ENCODE measurements at places on chromosomes 1 and 21.

- no peak for DNase-seq
Observed at GRCh38 chr1:197800379-197801110, 25.3 kb upstream of the DENND1B start.

DNA sequence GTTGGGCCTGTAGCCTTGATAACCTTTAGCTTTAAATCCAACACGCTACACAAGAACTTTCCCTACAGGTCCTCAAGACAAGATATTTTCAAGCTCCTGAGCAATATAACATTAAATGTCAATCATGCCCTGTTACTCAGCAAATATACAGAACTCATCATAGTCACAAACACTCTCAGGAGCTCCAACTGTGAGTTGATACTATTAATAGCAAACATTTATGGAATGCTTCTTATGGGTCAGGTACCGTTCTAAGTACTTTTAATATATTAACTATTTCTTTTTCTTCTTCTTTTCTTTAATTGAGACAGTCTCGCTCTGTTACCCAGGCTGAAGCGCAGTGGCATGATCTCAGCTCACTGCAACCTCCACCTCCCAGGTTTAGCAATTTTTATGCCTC is 10.1 kb downstream of the EYA3 start:
- DNase-seq = no peak

- DNase-seq = peak; percentile 38
Observed at GRCh38 chr1:19080721-19081120, 124.2 kb upstream of the IFFO2 start.

DNA sequence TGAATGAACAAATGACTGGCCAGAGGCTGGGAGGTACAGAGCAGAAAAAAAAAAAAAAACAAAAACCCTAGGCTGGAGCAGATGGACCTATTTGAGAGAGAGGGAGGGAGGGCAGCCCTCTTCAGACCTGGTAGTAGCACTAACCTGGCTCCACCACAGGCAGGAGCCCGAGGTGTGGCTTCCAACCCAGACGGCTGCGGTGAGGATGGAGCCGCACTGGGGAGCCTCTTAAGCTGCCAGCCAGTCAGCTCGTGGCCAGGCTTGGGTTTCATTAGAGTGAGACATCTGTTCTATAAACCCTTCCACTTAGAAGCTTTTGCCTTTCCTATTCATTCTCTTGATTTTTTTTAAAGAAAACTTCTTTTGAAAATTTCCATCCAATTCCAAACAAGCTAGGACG is 16.8 kb downstream of the LGR6 start:
- peak; percentile 42 for DNase-seq

GRCh38 chr1:240652961-240653409 is 41.0 kb upstream of the GREM2 start:
- no peak for DNase-seq

GRCh38 chr1:3336641-3337630 is 117.5 kb upstream of the ARHGEF16 start:
- DNase-seq = no peak

- DNase-seq = no peak
Observed at GRCh38 chr1:101484689-101485338, 248.0 kb downstream of the S1PR1 start.

GRCh38 chr1:32715901-32716311 is 13.3 kb upstream of the SYNC start:
- DNase-seq = peak; percentile 41

- peak; percentile 79 for DNase-seq
Observed at GRCh38 chr1:100597061-100597741, 59.3 kb downstream of the GPR88 start.

DNA sequence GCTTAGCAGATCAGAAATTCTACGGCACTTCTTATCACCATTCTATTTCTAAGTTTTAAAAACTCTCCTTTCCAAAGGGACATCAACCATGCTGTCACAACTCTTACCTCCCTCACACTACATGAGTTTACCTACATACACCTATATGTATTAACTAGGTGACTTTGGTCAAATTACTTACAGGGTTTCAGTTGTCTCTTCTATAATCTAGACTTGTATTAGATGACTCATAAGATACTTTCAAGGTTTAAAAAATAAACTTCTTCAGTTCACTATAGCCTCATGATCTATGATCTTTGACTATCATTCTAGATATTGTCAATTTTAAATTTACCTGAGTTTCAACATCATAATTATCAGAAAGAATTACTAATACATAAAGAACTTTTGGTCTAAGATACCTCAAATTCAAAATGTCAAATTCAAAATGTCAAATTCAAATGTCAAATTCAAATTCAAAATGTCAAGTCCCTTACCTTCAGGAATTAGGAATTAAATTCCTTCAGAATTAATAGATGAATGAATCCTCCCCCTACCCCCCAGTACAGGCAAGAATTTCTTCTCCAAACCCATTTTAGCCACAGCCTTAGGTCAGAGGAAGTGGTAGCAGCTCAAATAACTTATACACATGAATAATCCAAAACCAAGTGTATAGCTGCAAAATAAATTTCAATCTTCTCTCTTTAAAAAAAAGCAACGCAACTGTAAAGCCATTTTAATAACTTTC is 31.1 kb downstream of the OTUD7B start:
- no peak for DNase-seq

GRCh38 chr1:64882574-64883255 is 83.6 kb downstream of the JAK1 start:
- no peak for DNase-seq

DNA sequence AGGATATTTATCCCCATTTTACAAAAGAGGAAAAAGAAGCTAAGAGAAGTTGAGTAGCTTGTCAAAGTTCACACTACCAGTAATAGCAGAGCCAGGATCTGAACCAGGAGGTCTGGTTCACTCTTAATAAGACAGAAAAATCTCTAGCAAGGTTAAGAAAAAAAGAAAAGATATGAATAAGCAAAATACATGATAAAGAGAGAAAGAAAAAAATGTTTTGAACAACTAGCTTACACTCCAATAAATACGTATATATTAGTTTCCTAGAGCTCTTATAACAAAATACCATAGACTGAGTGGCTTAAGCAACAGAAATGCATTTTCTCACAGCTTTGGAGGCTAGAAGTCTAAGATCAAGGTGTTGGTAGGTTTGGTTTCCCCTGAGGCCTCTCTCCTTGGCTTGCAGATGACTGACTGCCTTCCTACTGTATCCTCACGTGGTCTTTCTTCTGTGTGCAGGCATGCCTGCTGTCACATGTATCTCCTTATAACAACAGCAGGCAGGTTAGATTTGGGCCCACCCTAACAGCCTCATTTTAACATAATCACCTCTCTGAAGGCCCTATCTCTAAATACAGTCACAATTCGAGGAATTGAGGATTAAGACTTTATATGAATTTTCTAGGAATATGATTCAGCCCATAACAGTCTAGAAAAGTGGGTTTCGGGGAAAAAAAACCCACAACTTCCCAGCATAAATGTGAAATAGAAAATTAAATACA is 60.4 kb downstream of the LEPR start:
- DNase-seq = no peak

DNA sequence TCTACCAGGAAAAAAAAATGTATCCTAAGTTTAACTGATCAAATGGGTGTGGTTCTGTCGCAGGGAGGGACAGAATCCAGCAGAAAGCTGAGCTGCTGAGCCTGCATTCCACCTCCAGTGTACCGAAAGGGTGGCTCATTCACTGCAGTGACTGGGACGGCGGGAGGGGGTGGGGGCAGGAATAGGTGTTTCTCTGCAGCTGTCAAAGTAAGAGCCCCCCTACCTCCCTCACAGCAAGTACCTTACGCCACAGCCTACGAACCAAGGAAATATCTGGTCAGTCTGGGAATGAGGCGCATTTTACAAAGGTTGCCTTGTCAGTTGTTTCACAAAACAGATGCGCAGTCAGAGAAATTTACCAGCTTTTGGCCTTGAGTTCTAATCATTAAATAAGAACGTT is 1.7 kb downstream of the S100B start:
- DNase-seq = peak; percentile 29

DNA sequence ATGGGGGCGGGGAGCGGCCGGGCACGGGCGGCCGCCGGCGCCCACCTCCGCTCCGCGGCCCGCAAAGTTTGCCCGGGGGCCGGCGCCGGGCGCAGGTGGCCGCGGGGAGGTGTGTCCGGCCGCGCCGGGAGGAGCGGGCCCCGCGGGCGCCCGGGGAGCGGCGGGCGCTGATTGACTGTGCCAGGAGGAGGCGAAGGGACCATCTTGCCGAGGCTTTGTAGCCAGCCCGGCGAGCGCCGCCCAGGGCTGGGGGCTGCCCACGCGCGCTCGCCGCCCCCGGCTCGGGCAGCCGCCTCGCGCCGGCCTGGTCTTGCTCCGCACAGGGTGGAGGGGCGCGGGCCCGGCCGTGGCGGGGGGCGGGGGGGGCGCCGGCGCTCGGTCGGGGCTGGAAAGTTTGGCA is 432 bp downstream of the EPHB2 start:
- DNase-seq = peak; percentile 16

GRCh38 chr1:156623946-156624813 is 5.0 kb downstream of the HAPLN2 start:
- no peak for DNase-seq

DNA sequence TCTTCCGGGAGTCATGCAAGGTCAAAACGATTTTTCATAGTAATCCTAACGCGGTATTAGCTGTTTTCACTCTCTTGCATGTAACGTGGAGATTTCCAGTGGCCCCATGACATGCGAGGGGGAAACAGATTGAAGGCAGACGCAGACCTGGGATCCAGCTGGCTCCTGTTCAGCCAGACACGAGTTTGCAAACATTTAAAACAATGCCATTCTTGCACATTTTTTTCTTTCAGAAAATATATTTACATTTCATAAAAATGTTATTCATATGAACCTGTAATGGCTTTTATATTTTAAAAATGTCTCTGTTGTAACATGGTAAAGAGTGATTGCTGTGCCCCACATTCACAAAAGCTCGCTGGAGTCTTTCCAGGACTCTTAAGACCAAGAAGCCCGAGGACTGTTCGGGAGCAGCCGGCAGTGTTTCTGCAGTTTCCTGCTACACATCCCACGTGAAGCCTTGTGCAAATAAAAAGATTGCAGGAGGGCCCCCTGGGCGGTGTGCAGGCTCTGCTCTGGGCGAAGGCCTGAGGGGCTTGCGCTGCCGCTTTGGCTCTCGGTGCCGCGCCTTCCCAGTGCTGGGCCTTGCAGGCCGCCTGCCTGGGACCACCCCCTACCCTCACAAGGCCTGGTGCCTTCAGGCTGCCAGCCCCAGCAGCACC is 184.9 kb downstream of the DYRK1A start:
- no peak for DNase-seq

- no peak for DNase-seq
Observed at GRCh38 chr1:204456826-204457442, 37.7 kb downstream of the PIK3C2B start.

GRCh38 chr1:7047866-7048265 is 262.6 kb downstream of the CAMTA1 start:
- no peak for DNase-seq

DNA sequence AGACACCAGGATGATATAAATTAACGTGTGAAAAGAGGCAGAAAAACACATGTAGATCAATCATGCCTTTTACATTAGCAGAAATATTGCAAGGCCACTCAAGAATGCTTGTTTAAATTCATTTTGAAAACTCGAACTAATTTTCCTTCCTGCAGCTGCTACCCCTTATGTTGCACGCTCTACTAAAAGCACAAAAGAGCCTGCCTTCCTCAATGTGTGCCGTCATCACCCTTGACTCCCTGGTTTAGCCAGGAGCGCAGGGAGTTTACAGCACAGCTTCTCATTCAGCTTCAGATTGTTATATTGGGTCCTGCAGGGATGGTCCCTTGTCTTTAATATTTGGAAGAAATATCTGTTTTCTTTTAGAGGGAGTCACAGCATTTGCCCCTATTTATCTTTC is 10.1 kb upstream of the ST6GALNAC5 start:
- DNase-seq = no peak

GRCh38 chr1:213281640-213282301 is 230.7 kb downstream of the RPS6KC1 start:
- DNase-seq = no peak

- DNase-seq = no peak
Observed at GRCh38 chr1:83849191-83850061, 149.5 kb downstream of the TTLL7 start.

DNA sequence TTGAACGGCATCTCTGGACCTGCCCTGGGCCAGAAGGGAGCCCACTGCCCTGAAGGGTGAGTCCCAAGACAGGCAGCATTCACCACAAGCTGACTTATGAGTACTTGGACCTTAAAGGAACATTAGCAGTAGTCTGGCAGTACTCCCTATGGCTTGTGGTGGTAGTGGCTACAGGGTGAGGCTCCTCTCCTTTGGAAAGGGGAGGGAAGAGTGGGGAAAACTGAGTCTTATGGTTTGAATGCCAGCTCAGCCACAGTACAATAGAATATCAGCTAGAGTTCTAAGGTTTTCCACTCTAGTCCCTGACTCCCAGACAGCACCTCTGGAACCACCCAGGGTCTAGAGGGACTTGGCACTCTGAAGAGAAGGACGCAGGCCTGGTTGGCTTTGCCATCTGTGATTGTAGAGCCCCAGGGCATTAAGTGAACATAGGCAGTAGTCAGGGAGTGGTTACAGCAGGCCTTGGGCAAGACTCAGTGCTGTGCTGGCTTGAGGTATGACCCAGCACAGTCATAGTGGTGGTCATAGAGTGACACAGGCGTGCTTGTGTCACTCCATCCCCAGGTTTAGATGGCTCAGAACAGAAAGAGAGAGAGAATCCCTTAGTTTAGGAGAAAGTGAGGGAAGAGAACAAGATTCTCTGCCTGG is 31.0 kb downstream of the CD53 start:
- DNase-seq = no peak

- no peak for DNase-seq
Observed at GRCh38 chr1:45647248-45648021, 23.6 kb upstream of the CCDC17 start.

GRCh38 chr21:14273736-14274538 is 58.0 kb downstream of the RBM11 start:
- no peak for DNase-seq

DNA sequence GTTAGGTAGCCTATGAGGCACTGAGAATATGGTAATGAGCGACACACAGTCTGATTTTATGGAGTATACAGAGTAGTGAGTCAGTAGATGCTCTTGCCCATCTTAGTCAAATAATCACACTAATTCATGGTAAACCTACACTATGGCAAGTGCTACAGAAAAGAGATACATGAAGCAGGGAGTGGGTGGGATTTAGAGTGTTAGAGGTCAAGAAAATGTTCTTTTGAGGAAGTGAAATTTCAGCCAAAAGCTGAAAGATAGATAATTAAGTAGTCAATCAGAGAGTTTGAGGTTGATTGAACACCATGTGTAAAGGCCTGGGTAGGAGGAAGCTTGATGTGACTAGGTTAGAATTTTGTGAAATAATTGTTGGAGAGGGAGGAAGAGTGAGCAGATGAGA is 14.7 kb downstream of the MDM4 start:
- DNase-seq = no peak

- no peak for DNase-seq
Observed at GRCh38 chr1:167094690-167095089, 815 bp downstream of the STYXL2 start.
